ENCODE measurements at places on chromosomes 16 and 17.

- H3K27me3 ChIP-seq: no peaks in the 10 kb centered on the region
- no peaks in the 10 kb centered on the region for H3K4me1 ChIP-seq
- no peak overlapping the region for H3K4me3 ChIP-seq
- peaks cover 24% of the 10 kb centered on the region for H3K36me3 ChIP-seq
- no peak for DNase-seq
Observed at GRCh38 chr16:70544548-70544947, 20.9 kb downstream of the SF3B3 start.

GRCh38 chr17:72976971-72977770, 115.3 kb downstream of the SLC39A11 start:
- H3K4me1 ChIP-seq: peaks cover 8% of the 10 kb centered on the region
- no peaks in the 10 kb centered on the region for H3K36me3 ChIP-seq
- H3K27ac ChIP-seq: no peak overlapping the region
- DNase-seq: no peak

GRCh38 chr16:84255050-84255810, 15.4 kb upstream of the KCNG4 start:
- H3K4me3 ChIP-seq: no peak overlapping the region
- H3K4me1 ChIP-seq: no peaks in the 10 kb centered on the region
- no peaks in the 10 kb centered on the region for H3K27me3 ChIP-seq
- no peak overlapping the region for H3K27ac ChIP-seq

DNA sequence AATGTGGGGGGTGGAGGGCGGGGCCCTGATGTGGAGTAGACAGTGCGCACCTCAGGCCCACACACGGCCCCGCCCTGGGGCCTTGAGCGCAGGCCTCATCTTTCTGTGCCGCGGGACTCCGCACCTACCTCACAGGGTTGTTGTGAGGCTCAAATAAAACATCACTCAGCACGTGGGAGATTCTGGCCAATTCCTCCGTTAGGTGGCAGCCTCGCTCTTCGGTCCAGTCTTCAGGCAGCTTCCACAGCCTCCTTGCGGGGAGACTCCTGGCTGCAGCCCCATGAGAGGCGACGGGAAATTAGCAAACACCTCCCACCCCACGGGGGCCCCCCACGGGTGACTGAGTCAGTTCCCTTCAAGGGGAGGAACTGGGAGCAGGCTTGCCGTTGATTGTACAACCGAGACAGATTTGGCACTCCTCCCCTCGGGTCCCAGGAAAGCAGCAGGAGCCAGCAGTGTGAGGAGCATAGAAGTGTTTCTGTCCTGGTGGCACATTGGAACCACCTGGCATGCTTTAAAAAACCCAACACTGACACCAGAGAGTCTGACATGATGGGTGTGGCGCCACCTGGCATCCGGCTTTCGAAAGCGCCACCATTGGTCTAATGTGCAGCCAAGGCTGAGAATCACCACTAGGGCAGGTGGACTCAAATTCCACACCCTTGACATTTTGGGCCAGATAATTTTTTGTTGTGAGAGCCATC, 7.6 kb downstream of the MRM1 start:
- DNase-seq: peak; percentile 40
- H3K4me3 ChIP-seq: no peak overlapping the region
- no peaks in the 10 kb centered on the region for H3K36me3 ChIP-seq
- H3K4me1 ChIP-seq: peaks cover 4% of the 10 kb centered on the region
- peaks cover 7% of the 10 kb centered on the region for H3K27me3 ChIP-seq

DNA sequence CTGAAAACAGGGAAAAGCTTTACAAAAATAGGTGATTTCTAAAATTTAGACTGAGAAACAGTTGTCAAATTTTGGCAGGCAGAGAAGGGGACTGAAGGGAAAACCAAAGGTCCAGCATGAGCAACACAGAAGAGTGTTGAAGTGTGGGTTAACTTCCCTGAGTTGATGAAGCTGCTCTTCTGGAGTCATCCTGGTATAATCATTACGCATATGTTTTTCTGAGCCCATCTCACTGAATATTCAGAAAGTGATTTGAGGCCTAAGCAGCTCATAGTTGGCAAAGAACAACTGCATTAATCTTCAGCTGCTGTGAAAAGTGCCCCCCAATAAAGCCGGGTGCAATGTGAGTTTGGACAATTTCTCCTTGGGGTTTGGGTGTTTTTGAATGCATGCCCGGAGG, 115.0 kb upstream of the RBBP6 start:
- H3K4me3 ChIP-seq: no peak overlapping the region
- no peaks in the 10 kb centered on the region for H3K27me3 ChIP-seq
- H3K4me1 ChIP-seq: peaks cover under 1% of the 10 kb centered on the region
- DNase-seq: no peak
- no peak overlapping the region for H3K27ac ChIP-seq

- no peak overlapping the region for H3K4me3 ChIP-seq
- no peaks in the 10 kb centered on the region for H3K36me3 ChIP-seq
- H3K27me3 ChIP-seq: peaks cover 18% of the 10 kb centered on the region
- peaks cover 5% of the 10 kb centered on the region for H3K4me1 ChIP-seq
- no peak overlapping the region for H3K27ac ChIP-seq
Observed at GRCh38 chr17:81116704-81117103, 48.6 kb upstream of the PVALEF start.

GRCh38 chr17:49214676-49215360, 4.3 kb downstream of the ABI3 start:
- H3K27me3 ChIP-seq: peaks cover 9% of the 10 kb centered on the region
- peak overlapping the region; percentile 9 for H3K4me3 ChIP-seq
- no peak overlapping the region for H3K27ac ChIP-seq
- peaks cover 61% of the 10 kb centered on the region for H3K4me1 ChIP-seq

DNA sequence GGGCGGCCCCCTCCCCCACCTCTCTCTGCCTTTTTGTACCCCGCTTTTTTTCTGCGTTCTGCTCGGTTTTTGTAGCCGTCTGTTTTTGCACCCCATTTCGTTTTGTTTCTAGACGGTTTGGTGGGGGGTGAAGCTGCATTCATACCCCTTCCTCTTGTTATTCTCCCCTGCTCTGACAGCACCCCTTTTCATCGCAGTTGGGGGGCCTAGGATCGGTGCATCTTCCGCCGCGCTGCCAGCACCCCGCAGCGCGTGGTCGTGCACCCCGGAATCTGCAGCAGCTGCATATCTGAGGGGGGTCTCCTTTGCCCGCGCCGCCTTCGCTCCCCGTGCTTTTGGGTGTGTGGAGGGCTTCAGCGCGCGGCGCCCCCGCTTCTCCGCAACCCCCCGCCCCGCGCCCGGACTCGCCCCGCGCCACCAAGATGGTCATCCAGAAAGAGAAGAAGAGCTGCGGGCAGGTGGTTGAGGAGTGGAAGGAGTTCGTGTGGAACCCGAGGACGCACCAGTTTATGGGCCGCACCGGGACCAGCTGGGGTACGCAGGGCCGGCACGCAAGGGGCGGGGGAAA, 455 bp downstream of the ATP1B2 start:
- H3K27me3 ChIP-seq: peaks cover 24% of the 10 kb centered on the region
- H3K27ac ChIP-seq: no peak overlapping the region
- peak overlapping the region; percentile 88 for H3K4me3 ChIP-seq
- peaks cover 18% of the 10 kb centered on the region for H3K36me3 ChIP-seq
- no peak for DNase-seq

GRCh38 chr17:13134076-13134475, 116.2 kb upstream of the ELAC2 start:
- no peaks in the 10 kb centered on the region for H3K27me3 ChIP-seq
- no peaks in the 10 kb centered on the region for H3K36me3 ChIP-seq
- no peak overlapping the region for H3K4me3 ChIP-seq
- no peaks in the 10 kb centered on the region for H3K4me1 ChIP-seq
- DNase-seq: no peak

GRCh38 chr16:2092256-2092620, 43.5 kb downstream of the PKD1 start:
- no peaks in the 10 kb centered on the region for H3K4me1 ChIP-seq
- no peak for DNase-seq
- H3K4me3 ChIP-seq: peak overlapping the region; percentile 37

DNA sequence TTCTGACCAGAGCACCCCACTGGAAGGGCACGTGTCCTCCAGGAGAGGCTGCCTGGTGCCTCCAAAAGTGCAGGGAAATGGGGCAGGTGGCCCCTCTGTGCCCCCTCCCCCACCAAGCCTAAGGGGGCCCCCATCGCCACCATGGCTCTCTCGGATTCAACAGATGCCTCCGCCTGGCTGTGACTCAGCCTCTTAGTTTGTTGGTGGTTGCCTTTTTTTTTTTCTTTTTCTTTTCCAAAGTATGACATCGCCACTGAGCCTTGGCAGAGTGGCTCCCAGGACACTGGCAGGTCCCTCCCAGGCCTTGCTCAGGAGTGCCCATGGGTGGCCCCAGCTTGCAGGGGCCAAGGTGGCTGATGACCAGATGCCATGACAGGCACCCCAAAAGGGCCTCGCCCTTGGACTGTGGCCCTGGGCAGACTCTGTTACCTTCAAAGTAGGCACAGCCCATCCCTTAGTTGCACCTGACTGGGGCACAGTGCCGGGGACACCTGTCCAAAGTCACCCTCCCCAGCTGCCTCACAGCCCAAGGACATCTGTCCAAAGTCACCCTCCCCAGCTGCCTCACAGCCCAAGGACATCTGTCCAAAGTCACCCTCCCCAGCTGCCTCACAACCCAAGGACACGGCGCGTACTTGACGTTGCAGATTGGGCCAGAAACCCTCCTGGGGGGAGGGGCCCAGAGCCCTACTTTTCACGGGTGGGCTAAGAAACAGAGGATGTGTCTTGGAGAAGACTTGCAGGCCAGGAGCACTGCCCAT, 29.6 kb downstream of the NPTX1 start:
- no peaks in the 10 kb centered on the region for H3K4me1 ChIP-seq
- no peak for DNase-seq
- H3K27ac ChIP-seq: no peak overlapping the region
- H3K27me3 ChIP-seq: peaks cover 4% of the 10 kb centered on the region
- no peak overlapping the region for H3K4me3 ChIP-seq

GRCh38 chr16:28285649-28286048, 6.7 kb upstream of the SBK1 start:
- H3K4me3 ChIP-seq: no peak overlapping the region
- H3K27ac ChIP-seq: no peak overlapping the region
- no peak for DNase-seq

GRCh38 chr16:69071036-69071435, 34.4 kb upstream of the HAS3 start:
- H3K36me3 ChIP-seq: no peaks in the 10 kb centered on the region
- no peak for DNase-seq
- no peaks in the 10 kb centered on the region for H3K27me3 ChIP-seq
- peaks cover 21% of the 10 kb centered on the region for H3K4me1 ChIP-seq

- DNase-seq: no peak
- peaks cover 8% of the 10 kb centered on the region for H3K27me3 ChIP-seq
- H3K36me3 ChIP-seq: no peaks in the 10 kb centered on the region
- peaks cover 7% of the 10 kb centered on the region for H3K4me1 ChIP-seq
- no peak overlapping the region for H3K4me3 ChIP-seq
- H3K27ac ChIP-seq: no peak overlapping the region
Observed at GRCh38 chr16:576197-576822, 6.5 kb downstream of the PIGQ start.

GRCh38 chr16:73015612-73016487, 32.1 kb downstream of the ZFHX3 start:
- DNase-seq: no peak
- peaks cover 2% of the 10 kb centered on the region for H3K27me3 ChIP-seq
- H3K27ac ChIP-seq: no peak overlapping the region
- H3K4me3 ChIP-seq: no peak overlapping the region

DNA sequence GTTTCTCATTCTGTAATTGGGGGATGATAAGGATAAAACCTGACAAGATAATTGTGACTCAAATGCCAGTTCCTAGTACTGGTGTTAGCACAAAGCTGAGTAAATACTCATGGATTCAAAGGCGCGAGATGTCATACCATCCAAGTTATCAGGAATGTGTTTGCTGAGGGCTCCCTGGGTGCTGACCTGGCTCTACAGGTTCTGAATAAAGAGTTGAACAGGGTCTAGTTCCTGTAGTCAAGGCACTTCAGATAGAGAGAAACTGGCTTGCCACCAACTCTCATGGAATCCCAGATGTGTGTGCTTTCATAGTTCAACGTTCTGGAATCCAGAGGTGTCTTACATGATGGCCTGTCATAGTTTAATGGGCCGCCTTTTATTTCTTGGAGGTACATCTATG, 141.6 kb downstream of the PRKCA start:
- DNase-seq: no peak
- H3K27ac ChIP-seq: no peak overlapping the region
- H3K4me3 ChIP-seq: no peak overlapping the region
- no peaks in the 10 kb centered on the region for H3K27me3 ChIP-seq
- H3K36me3 ChIP-seq: no peaks in the 10 kb centered on the region

GRCh38 chr16:7303660-7304200, 28.9 kb upstream of the RBFOX1 start:
- H3K27me3 ChIP-seq: peaks cover 4% of the 10 kb centered on the region
- H3K4me1 ChIP-seq: no peaks in the 10 kb centered on the region
- no peaks in the 10 kb centered on the region for H3K36me3 ChIP-seq
- no peak overlapping the region for H3K27ac ChIP-seq

- H3K27me3 ChIP-seq: peaks cover 11% of the 10 kb centered on the region
- peaks cover 12% of the 10 kb centered on the region for H3K36me3 ChIP-seq
- no peak overlapping the region for H3K27ac ChIP-seq
- DNase-seq: no peak
- H3K4me1 ChIP-seq: peaks cover 16% of the 10 kb centered on the region
Observed at GRCh38 chr17:38717139-38717745, 12.2 kb downstream of the MLLT6 start.
